Type B pancreatic cell (in vitro differentiated cells): ENCODE measurements at places on chromosomes 12 and 14.

- peaks cover 4% of the 10 kb centered on the region for H3K4me1 ChIP-seq
- H3K27ac ChIP-seq = no peak overlapping the region
- H3K36me3 ChIP-seq = no peaks in the 10 kb centered on the region
- H3K4me3 ChIP-seq = no peak overlapping the region
- DNase-seq = peak; percentile 91
Observed at GRCh38 chr14:49862089-49862673, 9.6 kb upstream of the NEMF start.

DNA sequence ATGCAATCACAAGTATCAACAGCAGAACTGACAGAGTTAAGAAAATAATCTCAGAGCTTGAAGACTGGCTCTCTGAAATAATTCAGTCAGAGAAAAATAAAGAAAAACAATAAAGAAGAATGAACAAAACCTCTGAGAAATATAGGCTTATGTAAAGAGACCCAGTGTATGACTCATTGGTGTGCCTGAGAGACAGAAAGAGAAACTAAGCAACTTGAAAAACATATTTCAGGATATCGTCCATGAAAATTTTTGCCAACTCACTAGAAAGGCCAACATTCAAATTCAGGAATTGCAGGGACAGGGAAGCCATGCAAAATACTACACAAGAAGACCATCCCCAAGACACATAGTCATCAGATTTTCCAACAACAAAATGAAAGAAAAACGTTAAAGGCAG lies 56.2 kb downstream of the APOBEC1 start:
- no peaks in the 10 kb centered on the region for H3K36me3 ChIP-seq
- no peak overlapping the region for H3K27ac ChIP-seq
- no peak for DNase-seq
- H3K27me3 ChIP-seq = peaks cover 46% of the 10 kb centered on the region
- H3K4me1 ChIP-seq = no peaks in the 10 kb centered on the region

- no peaks in the 10 kb centered on the region for H3K27me3 ChIP-seq
- H3K4me1 ChIP-seq = no peaks in the 10 kb centered on the region
- H3K27ac ChIP-seq = peak overlapping the region; percentile 57
- DNase-seq = no peak
Observed at GRCh38 chr12:9673404-9674225, 4.1 kb downstream of the CLEC2D start.

GRCh38 chr14:42378274-42378673 lies 771.6 kb downstream of the LRFN5 start:
- H3K4me1 ChIP-seq = no peaks in the 10 kb centered on the region
- no peak for DNase-seq
- H3K27ac ChIP-seq = no peak overlapping the region
- no peaks in the 10 kb centered on the region for H3K36me3 ChIP-seq
- no peak overlapping the region for H3K4me3 ChIP-seq

GRCh38 chr14:22088614-22089342 lies 415.2 kb upstream of the OR4E1 start:
- no peak for DNase-seq
- no peak overlapping the region for H3K27ac ChIP-seq
- H3K4me3 ChIP-seq = no peak overlapping the region
- peaks cover 7% of the 10 kb centered on the region for H3K27me3 ChIP-seq
- no peaks in the 10 kb centered on the region for H3K36me3 ChIP-seq
- H3K4me1 ChIP-seq = no peaks in the 10 kb centered on the region

- H3K27me3 ChIP-seq = peaks cover 2% of the 10 kb centered on the region
- no peak overlapping the region for H3K4me3 ChIP-seq
- DNase-seq = no peak
- H3K36me3 ChIP-seq = no peaks in the 10 kb centered on the region
- H3K27ac ChIP-seq = no peak overlapping the region
Observed at GRCh38 chr12:116432314-116432750, 126.8 kb upstream of the MAP1LC3B2 start.

GRCh38 chr14:93708800-93709199 lies 79.5 kb downstream of the PRIMA1 start:
- H3K27me3 ChIP-seq = peaks cover 12% of the 10 kb centered on the region
- no peak overlapping the region for H3K4me3 ChIP-seq
- no peak for DNase-seq

DNA sequence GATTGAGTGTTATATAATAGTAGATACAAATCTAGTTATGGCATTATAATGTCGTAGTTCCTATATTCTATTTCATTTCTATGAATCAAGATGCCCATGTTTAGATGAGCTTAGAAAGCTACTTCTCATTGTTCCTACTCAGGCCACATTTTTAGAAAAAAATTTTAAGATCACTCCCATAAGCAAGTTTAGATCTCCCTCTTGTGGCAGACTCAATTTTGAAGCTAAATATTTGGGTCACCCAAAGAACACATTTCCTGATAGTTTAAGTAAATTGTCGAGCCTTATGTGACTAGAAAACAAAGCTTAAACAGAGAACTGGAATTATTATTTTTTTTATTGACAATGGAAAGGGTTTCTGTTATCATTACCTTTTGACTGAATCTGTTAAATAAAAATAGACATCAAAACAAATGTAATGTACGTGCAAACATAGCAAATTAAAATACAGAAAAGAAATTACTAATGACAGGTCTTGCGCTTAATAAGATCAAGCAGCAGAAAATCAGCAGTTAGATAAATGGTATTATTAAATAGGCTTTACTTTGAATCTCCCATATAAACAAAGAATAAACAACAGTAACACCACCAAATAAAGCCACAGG lies 180.2 kb downstream of the ACSS3 start:
- H3K27ac ChIP-seq = no peak overlapping the region
- H3K4me3 ChIP-seq = no peak overlapping the region
- peaks cover 4% of the 10 kb centered on the region for H3K36me3 ChIP-seq
- peaks cover 29% of the 10 kb centered on the region for H3K4me1 ChIP-seq
- no peak for DNase-seq
- H3K27me3 ChIP-seq = no peaks in the 10 kb centered on the region

GRCh38 chr12:59940631-59941342 lies 345.0 kb downstream of the SLC16A7 start:
- peak overlapping the region; percentile 34 for H3K4me3 ChIP-seq
- H3K27ac ChIP-seq = peak overlapping the region; percentile 13
- no peaks in the 10 kb centered on the region for H3K27me3 ChIP-seq

DNA sequence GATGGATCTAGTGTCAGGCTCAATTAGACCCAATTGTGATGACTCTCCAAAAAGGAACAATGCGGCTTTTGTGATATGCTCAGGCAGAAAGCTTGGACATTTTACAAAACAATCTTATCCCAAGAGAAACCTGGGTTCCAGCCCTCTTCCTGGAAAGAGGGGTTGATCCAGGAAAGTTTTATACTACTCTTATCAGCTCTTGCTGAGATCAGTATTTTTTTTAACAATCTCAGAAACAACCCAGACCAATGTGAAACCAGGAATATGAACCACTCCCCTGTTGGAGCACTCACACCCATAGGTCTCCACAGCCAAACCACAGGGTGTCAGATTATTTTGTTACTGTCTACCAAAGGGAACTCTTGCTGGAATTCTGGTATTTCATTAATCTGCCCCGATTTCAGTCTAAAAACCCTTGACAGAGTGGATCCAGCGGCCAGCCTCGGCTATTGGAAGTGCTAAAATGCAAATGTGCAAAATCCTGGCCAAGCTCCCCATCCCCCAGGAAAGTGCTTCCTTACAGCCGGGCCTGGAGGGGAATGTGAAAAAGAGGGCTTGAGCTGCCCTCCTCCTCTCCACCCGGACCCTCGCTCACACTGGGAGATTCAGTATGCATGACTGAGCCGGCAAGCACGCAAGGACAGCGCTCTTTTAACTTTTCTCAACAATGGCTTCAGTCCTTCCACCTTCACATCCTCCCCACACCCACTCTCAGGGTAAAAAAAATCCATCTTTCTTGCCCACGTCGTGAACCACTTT lies 4.0 kb downstream of the FBXL14 start:
- no peak for DNase-seq
- H3K36me3 ChIP-seq = peaks cover 30% of the 10 kb centered on the region
- H3K27ac ChIP-seq = peak overlapping the region; percentile 28
- peak overlapping the region; percentile 88 for H3K4me3 ChIP-seq

GRCh38 chr12:102483466-102483865 lies 3.1 kb upstream of the IGF1 start:
- H3K27ac ChIP-seq = no peak overlapping the region
- H3K4me1 ChIP-seq = peaks cover 8% of the 10 kb centered on the region
- DNase-seq = no peak
- no peaks in the 10 kb centered on the region for H3K36me3 ChIP-seq
- H3K4me3 ChIP-seq = no peak overlapping the region

DNA sequence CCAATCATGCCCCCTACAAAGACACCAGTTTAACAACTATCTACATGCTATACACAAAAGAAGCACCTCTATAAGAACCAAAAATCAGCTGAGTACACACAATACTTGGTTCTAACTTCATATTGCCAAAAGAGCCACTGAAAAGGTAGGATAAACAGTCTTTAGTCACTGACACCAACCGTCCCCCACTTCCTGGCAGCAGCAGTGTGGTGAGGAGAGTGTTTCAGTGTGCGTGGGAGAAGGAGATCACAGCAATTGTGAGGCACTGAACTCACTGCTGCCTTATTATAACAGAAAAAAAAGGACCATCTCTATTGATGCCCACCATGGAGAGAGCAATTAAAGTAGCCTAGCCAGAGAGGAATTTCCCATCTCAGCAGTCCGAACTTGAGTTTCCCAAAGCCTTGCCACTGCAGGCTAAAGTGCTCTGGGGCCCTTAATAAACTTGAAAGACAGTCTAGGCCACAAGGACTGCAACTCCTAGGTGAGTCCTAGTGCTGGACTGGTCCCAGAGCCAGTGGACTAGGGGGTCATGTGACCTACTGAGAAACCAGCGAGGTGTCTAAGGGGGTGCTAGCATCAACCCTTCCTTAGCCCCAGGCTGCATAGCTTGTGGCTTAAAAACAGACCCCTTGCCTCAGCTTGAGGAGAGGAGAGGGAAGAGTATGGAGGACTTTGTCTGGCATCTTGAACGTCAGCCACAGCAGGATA lies 37.1 kb upstream of the LMNTD1 start:
- peaks cover 3% of the 10 kb centered on the region for H3K36me3 ChIP-seq
- H3K4me3 ChIP-seq = no peak overlapping the region
- no peaks in the 10 kb centered on the region for H3K4me1 ChIP-seq
- H3K27me3 ChIP-seq = no peaks in the 10 kb centered on the region

GRCh38 chr12:26832822-26833742 lies at the start of gene ITPR2:
Gene ITPR2, minus strand, starts transcription at chr12:26833194. Its CDS starts 413 bp downstream, at chr12:26832781.
- peaks cover 11% of the 10 kb centered on the region for H3K4me1 ChIP-seq
- H3K27ac ChIP-seq = peak within 1 kb of the TSS; percentile 95

GRCh38 chr12:69239922-69240630 lies 707 bp downstream of the CPSF6 start:
- DNase-seq = no peak
- peaks cover 24% of the 10 kb centered on the region for H3K4me1 ChIP-seq
- peak overlapping the region; percentile 98 for H3K4me3 ChIP-seq
- H3K36me3 ChIP-seq = peaks cover 13% of the 10 kb centered on the region
- peak overlapping the region; percentile 98 for H3K27ac ChIP-seq
- H3K27me3 ChIP-seq = no peaks in the 10 kb centered on the region

- no peak for DNase-seq
- peak overlapping the region; percentile 71 for H3K4me3 ChIP-seq
- H3K4me1 ChIP-seq = peaks cover 26% of the 10 kb centered on the region
Observed at GRCh38 chr14:32724867-32725471, 213.7 kb upstream of the NPAS3 start.

DNA sequence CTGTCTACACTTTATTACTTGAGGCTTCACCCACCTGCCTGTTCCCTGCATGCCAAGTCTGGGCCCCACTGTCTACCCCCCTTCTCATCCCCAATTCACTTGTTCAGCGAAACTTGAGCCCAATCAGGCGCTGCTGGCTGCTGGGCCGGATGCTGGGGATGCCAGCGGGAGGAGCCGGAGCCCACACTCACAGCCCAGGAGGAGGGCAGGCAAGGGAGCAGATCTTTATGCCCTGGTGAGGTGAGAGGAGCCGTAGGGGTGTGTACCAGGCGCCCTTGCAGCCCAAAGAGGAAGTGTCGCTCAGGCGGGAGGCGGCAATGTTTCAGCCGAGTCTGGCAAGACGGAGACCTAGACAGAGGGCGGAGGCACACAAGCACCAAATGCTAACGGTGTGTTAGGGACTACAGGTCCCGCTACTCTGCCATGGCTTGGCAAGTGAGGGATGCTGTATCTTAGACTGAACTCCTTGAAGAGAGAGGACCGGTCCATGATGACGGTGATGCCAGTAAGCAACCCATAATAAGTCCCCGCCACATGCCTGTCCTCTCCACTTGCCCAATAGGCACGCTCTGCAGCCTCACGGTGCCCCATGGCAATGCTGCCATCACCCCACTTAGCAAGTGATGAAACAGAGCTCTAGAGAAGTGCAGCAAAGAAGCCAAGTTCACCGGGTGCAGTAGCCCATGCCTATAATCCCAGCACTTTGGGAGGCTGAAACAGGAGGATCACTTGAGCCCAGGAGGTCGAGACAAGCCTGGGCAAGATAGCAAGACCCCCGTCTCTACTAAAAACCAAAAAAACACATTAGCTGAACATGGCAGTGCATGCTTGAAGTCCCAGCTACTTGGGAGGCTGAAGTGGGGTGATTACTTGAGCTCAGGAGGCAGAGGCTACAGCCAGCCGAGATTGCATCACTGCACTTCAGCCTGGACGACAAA lies 41.6 kb downstream of the LRRC74A start:
- H3K27ac ChIP-seq = no peak overlapping the region
- peaks cover 10% of the 10 kb centered on the region for H3K4me1 ChIP-seq
- DNase-seq = no peak
- H3K27me3 ChIP-seq = peaks cover 4% of the 10 kb centered on the region
